Activated CD8-positive, alpha-beta memory T cell treated with anti-CD3 and anti-CD28 coated beads for 4 hours (primary cell): ENCODE measurements at places on chromosomes 2 and 18.

DNA sequence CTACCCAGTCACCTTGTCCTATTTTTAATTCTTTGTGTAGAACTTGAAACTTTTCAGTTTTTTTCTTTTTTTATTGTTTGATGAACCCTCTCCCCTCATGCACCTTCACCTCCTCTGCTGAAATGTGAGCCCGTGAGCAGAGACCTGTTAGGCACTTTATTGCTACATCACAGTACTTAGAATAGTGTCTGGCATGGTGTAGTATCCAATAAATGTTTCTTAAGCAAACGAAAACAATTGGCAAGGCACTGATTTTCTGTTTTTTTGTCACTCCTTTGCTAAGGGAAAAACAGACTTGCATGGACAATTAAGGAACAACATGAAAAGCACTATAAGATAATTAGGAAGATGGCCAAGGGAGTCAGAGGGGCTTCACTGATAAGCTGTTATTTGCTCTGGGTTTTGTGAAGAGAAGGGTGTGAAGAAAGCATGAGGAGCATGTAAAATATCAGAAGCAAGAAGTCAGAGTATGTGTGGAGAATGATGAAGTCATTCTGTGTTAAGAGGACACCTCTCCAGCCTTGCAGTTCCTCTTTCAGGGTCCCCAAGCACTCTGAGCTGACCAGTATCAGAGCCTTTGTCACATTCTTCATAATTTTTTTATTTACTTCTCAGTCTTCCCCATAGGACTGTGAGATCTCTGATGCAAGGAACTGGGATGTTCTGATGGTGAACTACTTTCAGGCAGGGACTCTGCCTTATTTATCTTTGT, 99.7 kb upstream of the CAVIN2 start:
- no peak for DNase-seq

- DNase-seq: no peak
These were observed 245.6 kb upstream of the TCF4 start for GRCh38 chr18:55833543-55833942.

GRCh38 chr2:239240414-239240881, 160.4 kb downstream of the HDAC4 start:
- DNase-seq: no peak

DNA sequence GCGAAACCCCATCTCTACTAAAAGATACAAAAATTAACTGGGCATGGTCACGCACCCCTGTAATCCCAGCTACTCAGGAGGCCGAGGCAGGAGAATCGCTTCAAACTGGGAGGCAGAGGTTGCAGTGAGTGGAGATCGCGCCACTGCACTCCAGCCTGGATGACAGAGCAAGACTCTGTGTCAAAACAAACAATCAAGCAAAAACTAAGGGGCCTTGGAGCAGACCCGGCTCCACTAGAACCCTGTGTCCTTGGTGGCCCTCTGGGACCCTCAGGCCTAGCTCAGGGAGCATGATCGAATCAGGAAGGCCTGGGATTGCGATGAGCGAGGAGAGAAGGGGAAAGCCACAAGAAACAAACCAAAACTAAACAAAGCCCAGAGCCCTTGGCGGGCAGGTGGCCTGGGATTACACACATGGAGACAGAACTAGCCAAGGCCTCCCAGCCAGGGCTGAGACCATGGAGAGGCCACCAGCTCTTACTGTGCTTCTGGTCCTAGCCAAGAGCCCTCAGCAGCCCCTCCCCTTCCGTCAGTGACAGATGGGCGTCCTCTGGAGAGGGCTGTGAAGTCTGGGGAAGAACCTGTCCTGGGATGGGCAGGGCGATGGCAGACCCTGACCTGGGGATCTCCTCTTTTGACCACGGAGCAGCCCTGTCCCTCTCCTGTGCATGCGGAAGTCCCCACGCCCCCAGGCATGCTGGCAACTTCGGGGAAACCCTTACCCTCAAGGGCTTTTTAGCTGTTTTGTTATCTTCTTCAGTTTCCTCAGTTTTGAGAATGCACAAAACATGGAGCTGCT, 27.4 kb upstream of the CATIP start:
- DNase-seq: no peak

- DNase-seq: no peak
These were observed 28.5 kb downstream of the GPC1 start for GRCh38 chr2:240463866-240464481.

- no peak for DNase-seq
These were observed 43.6 kb downstream of the NOL10 start for GRCh38 chr2:10646153-10646552.

GRCh38 chr2:127183771-127184170, 36.3 kb downstream of the CYP27C1 start:
- no peak for DNase-seq
